ENCODE measurements at places on chromosomes 1 and 21.

DNA sequence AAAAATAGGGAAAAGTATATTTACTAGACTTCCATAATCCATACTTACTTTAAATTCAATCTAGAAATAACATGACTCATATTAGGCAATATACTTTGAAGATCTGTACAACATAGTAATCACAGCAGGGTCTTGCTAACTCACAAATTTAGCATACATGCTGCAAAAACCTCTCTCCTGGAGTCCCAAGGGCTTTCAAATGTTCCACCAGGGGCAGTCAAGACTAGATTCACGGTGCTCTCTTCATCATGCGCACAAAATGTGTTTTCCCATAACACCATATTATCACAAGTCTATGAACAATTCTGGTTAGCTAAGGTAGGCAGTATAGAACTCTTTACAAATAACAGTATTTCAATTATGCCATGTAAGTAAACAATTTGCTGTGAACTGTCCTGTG is 45.8 kb downstream of the SSX2IP start:
- DNase-seq, result no peak

DNA sequence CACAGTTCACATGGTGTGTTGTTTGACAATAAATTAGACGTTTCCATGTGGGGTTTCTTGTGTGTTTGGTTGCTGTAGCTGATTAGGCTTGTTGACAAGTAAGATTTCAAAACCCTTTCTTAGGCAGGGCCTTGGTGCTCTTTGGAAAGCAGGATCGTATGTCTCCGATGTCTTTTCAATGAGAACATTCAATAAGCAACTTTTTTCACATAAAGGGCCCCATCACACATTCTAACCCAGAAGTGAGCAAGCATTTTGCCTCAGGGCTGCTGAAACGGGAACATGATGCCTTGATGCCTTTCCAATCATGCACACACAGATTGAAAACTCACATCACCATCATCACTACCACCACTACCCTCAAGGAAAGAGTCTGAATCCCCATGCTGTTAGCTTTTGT is 33.1 kb downstream of the LPAR3 start:
- no peak for DNase-seq

GRCh38 chr1:232127190-232127589 is 500.6 kb downstream of the DISC1 start:
- no peak for DNase-seq

DNA sequence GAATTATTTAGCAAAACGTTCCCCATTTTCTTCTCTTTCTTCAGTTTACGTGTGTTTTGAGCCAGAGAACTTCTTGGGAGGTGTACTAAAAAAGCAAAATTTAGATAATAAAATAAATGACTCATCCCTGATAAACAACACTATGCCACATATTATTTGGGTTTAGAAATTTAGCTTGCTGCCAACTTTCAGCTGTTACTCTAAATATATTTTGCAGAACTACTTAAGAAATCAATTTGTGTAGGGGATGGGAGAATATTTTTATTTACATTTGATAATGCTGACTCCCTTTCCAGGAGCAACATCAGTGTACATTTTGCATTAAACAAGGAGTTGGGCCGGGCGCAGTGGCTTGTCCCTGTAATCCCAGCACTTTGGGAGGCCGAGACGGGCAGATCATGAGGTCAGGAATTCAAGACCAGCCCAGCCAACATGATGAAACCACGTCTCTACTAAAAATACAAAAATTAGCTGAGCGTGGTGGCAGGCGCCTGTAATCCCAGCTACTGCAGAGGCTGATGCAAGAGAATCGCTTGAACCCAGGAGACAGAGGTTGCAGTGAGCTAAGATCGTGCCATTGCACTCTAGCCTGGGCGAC is 151.4 kb upstream of the ZRANB2 start:
- DNase-seq, result no peak

DNA sequence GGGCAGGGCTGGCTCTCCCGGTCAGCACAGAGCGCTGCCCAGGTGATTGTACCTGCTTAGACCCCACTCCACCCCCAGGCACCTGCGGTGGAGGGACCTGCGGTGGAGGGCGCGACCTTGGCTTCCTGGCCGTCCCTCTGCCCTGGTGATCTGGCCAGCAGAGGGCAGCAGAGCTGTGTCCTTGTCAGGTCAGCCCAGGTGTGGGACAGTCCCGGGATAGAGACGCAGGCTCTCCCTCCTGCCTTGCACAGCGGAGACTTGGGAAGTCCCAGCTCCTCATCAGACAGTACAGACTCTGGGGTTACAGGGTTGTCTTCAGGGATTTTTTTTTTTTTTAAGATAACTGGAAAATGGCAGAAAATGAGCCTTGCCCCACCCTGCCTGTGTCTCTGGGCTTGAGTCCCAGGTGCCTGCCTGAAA is 10.0 kb downstream of the SLX9 start:
- peak; percentile 96 for DNase-seq

- no peak for DNase-seq
These were observed 65.6 kb upstream of the CD1D start for GRCh38 chr1:158115126-158115525.

DNA sequence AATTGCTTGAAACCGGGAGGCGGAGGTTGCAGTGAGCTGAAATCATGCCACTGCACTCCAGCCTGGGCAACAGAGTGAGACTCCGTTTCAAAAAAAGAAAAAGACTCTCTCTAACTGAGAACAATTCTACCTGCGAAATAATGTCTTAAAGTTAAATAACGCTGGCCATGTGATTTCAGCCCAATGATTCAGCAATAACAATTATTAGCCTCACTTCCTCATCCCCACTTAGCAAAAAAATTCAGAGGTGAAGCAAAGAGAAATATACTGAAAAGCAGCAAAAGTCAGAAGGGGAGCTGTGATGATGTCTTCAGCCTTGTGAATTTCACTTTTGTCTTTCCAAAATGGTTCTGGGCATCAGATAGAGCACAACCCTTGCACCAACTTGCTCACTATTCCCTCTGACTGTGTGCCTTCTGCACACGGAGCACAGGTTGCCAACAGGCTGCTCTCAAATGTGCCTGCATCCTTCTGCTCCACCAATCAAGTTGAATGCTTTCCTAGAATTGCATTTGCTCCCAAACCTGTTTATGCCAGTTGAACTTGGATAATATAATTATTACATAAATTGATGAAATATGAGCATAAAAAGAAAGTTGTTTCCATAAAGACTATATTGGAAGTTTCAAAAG is 79.8 kb upstream of the IPO9 start:
- no peak for DNase-seq

DNA sequence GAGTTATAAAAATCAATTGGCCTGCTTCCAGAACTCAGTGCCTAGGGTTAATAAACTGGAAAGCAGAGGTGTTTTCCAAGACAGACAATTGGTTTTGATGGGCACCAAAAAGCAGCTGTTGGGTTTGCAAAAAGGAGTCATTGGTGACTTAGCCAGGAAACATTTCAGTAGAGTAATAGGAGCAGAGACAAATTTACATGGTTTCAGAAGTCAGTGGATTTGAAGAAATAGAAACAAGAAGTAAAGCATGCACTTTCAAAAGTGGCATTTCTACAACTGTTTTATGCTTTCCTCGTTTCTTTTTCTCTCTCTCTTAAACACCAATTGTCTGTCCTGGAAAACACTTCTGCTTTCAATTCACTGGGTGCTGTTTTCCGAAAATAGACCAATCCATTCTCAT is 87.8 kb downstream of the GLUL start:
- DNase-seq, result no peak

DNA sequence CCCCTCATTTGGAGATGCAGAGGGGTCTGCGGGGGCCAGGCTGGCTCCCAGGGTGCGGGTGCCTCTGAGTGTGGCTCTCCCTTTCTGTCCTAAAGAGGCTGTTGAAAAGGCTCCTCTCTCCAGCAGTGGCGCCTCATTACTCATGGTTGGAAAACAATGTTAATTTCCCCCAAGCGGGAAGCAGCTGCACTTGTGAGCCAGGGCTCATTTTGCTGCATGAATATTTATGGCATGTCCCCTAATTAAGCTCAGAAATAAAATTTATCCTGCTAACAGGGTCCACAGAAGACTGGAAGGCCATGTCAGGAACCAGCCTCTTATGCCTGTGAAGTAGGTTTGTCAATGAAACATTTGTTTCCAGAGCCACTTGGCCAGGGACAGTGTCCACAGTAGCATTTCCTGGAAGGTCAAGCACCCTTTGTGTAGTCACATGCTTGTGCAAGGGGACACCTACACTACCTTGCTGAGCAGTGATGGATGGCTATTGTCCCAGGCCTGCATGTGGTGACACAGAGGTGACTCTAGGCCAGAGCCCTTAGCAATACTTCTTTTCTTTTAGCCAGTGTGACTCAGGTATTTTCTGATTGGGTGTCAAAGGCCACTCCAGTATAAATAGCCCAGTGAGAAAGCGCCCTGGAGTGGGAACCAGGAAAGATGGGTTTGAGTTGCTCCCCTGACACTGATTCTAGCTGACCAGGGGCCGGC is 259.0 kb downstream of the FOXD2 start:
- DNase-seq, result no peak
